GDM1 (cell line): ENCODE measurements at places on chromosomes 2 and 18.

GRCh38 chr2:29166242-29167039, 51.2 kb downstream of the CLIP4 start:
- DNase-seq: no peak

GRCh38 chr2:223725494-223725893, 111.9 kb downstream of the AP1S3 start:
- DNase-seq: no peak

GRCh38 chr2:215439980-215440512, 4.2 kb upstream of the FN1 start:
- no peak for DNase-seq

- DNase-seq: no peak
These were observed 17.9 kb downstream of the CAPN10 start for GRCh38 chr2:240604291-240604938.

GRCh38 chr2:62321380-62322289, 125.7 kb downstream of the B3GNT2 start:
- no peak for DNase-seq

- no peak for DNase-seq
These were observed 38.5 kb downstream of the NPHP1 start for GRCh38 chr2:110166266-110166665.

GRCh38 chr2:61405813-61406212, 65.1 kb downstream of the USP34 start:
- no peak for DNase-seq

DNA sequence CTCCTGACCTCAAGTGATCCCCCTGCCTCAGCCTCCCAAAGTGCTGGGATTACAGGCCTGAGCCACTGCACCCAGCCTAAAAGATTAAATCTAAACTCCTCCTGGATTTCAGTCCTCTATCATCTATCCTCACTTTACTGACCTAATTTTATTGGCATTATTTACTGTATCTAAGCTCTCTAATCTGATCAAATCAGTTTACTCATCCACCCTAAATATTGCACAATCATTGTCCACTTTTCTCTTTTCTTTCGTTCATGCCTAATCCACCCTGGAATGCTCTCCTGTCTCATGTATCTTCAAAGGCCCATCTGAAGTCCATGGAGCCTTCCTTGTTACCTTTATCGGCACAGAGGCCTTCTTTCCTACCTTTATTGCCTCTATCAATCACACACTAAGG, 31.6 kb upstream of the GPR155 start:
- DNase-seq: no peak

- DNase-seq: no peak
These were observed 123.1 kb downstream of the ARHGAP15 start for GRCh38 chr2:143252138-143252907.

DNA sequence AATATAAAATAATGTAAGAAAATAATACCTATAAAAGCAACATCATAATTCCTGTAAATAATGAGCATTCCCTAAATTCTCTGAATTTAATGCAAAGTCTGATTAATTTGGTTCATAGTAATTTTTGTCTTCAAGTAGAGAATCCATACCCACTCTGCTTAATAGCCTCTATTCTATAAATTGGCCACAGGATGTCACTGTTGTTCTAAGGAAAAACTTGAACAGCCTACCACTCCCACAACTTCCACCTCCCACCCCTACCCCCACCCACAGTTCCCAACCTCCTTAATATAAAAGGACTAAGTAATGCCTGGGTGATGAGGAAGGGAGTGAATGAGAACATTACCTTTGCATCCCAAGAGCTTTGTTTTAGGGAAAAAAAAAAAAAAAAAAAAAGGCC, 27.2 kb upstream of the BBS5 start:
- DNase-seq: no peak

DNA sequence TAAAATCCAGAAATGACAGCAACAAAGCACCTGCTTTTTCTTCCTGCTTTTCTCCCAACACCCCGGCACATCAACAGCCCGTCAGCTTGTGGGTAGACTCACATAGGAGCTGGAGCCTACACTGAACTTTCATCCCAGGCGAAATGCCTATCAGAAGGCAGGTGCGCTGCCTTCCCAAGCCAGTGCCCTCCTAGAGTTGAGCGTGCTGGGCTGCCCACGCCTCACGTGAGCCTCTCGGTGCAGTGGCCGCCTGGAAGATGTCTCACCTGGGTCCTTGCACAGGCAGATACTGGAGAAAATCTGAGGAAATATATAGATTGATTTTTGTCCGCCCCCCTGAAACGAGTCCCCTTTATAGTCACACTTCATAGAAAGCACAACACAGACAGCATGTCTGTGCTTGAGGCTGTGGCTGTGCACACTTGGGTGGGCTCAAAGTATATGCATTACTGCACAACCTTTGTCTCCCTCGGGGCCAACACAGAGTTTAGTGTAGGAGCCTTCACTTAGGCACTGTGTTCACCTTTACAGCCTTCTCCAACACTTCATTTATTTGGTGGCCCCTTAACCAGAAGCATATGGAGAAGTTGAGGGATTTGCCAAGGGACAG, 112.5 kb downstream of the SMAD7 start:
- no peak for DNase-seq

- DNase-seq: no peak
These were observed 30.0 kb downstream of the TBC1D8 start for GRCh38 chr2:101121174-101121573.

DNA sequence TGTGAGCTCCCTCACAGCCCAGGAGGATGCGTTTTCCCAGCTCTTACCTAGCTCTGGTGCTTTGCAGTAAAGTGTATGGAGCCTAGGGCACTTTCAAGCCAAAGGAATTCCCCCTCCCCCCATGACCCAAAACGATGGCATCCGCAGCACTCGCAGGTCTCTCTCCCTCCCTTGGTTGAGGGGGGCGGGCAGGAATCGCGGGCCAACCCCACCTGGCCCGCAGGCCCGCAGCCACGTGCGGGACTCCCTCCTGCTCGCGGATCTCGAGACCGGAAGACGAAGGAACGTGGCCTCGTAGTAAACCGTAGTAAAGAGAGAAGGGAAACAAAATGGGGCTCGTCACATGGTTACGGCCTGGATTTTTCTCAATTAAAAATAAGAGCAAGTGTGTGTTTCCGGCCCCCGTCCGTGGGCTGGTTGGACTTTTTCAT, 8.5 kb downstream of the IRS1 start:
- DNase-seq: no peak

DNA sequence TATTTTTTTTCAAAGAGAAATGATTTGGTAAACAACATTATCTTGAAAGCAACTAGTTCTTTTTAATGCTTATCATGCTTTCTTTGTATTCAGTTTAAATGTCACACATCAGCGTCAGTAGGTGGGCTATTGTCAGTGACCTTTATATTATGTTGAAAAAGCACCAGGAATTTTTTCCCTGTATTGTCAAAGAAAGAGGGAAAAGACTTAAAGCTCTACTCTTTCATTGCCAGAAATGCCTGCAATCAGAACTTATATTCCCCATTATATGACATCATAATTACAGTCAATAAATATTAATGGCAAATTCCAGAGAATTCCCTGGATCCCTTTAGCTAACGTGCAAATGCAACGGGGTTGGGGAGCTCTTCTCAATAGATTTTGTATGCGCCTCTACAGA, 353.9 kb downstream of the CDH2 start:
- no peak for DNase-seq

DNA sequence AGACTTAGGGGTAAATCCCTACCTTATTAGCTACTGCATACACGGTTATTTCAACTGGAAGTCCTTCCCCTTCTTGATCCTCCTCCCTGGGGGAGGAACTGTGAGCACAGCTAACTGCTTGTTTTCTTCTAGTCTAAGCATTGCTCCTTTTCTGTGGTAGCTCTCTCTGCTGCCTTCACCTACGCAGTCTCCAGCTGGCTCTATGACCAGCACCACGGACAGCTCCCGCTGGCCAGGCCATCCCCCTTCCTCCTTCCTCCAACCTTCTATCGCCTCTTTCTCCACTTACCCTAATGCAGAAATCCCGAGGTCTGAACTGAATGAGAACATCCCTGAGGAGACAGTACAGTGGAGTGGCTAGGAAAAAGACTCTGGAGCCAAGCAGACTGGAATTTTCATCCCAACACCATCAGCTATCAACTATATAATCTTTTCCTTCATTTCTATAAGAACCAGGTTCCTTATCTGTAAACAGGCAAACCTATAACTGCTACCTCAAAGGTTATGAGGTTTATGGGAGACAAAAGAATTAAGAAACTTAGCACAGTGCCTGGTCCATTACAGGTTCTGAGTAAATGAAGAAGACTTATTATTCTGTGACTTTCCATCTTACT, 4.7 kb upstream of the CFAP65 start:
- DNase-seq: no peak

- DNase-seq: no peak
These were observed 67.0 kb downstream of the PSMG2 start for GRCh38 chr18:12769644-12770440.

DNA sequence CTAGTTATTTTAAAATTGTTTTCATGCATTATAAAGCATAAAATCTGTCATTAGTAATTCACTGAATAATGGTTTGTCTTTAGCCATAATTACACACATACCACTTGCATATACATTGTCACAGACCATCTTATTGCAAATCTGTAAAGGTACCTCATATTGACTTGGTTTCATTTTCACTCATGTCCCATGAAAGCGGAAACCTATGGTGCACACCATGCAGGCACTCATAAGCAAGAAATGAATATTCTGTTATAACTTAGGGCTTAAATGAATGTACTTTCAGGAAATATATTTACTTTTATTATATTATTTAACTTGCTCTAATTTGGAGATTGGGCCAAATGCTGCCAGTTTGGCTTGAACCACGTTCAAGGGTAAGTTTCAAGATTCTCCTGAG, 29.2 kb upstream of the STK17B start:
- no peak for DNase-seq
